AG09319 (cell line): ENCODE measurements at places on chromosomes 7 and 10.

- DNase-seq: no peak
These were observed 1.1 kb upstream of the LBX1 start for GRCh38 chr10:101230183-101230917.

- DNase-seq: no peak
These were observed 287.1 kb upstream of the CELF2 start for GRCh38 chr10:10730471-10731043.

DNA sequence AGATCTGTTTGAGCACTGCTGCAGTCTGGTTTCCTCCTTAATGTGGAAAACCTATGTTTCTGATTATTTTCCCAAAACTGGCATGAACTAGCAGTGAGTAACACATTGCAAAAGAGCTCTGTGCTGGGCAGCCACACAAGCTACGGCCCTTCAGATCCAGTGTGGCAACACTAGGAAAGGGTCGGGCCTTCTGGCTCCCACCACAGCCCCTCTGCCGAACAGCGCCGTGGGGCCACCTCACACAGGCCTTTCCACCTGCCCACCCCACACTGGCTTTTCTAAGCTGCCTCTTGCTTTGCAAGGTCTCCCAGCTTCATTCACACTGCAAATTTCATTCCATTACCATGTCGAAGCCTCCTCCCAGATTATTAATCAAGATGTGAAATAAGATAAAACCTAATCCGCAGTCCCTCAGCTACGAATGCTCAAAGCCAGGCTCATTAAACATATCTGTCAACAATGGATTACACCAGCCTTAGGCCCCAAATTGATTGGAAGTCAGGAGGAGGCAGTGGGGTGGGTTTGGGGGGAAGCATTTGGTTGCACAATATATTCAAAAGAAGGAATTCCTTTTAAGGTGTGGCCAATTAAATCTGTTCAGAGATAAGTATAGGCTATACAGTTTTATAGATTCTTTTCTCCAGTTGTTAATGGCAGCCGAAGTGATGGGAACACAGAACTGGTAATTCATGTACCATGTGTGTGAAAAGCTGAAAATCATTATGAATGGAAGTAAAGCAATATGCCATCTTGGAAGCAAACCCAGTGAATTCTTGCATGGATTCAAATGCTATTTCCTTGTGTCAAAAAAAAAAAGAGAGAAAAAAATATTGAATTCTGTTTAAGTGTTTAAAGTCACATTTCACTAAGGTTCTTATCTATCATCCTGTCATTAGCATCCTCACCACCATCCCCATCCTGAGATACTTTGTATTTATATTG lies 223.7 kb downstream of the MTERF1 start:
- peak; percentile 65 for DNase-seq

- DNase-seq: no peak
These were observed 977 bp downstream of the TMEM248 start for GRCh38 chr7:66921918-66922486.

- DNase-seq: no peak
These were observed 48.3 kb downstream of the NOD1 start for GRCh38 chr7:30430276-30430675.

DNA sequence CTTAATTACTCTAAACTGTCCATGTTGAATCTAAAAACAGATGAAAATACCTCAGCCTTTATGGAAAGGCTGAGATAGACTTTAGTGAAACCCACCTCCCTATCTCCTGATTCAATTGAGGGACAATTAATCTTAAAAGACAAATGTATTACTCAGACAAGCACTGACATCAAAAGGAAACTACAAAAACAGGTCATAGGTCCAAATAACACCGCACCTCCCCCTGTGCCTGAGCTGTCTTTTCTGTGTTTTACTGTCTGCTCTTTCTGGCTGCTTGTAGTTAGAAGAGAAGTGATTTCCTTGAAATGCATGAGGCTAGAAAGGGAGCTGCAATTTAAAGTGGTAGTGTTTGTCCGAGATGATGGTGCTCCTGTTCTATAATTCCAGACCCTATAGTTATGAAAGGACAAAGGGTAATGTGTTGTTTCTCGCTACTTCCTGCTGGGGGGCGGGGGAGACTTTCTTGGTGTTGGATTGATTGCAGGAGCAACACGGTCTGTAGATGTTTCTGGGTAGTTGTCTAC lies 16.0 kb downstream of the AKR1C8 start:
- DNase-seq: no peak

DNA sequence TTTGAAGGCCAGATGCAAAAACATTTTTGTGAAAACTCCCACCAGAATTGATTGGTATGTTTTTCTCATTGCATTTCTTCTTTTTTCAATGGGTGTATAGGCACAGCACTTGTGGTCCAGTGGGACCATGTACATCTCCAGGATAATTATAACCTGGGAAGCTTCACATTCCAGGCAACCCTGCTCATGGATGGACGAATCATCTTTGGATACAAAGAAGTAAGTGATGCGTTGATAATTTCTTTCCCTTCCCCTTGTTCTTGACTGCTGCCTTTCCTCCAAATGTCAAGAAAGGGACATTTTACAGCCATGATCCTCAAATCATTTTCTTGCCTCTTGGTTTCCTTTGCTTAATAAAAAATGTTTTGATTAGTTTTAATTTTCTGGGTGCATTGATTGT lies 331.5 kb downstream of the PLXDC2 start:
- no peak for DNase-seq

GRCh38 chr10:108388706-108389105 lies 1224.2 kb upstream of the SORCS1 start:
- DNase-seq: no peak

DNA sequence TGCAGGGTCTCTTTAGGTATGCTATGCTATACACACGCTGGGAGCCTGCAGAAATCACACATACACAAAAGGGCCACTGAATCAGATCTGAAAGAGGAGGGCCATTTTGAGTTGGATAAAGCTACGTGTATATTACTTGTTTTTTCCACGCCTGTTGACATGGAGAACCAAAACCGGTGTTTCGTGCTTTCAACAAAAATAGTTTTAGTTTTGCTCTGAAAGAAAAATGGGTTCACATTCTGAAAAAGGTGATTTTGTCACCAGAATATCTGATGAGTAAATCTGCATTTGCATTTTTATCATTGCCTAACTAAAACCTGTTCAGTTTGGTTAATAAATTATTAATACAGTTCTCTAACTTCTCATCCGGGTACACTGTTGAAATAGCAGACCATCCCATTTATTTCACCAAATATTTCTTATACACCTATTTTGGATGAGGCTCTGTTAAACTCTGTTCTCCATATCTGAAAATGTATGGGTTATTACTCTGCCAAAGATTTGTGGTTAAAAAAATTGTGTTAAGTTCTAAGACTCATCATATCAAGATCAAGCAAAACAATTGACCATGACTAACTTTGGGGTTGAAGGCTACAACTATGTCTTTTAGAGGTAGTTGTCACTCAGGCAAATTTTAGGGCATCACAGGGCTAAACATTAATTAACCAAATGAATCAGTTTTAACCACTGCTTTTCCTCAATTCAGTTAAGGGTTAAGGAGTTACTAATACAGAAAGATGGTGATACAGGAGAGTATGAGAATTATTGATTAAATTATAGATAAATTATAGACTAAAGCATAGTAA lies 101.2 kb upstream of the RPA3 start:
- DNase-seq: no peak

- peak; percentile 46 for DNase-seq
These were observed 93.9 kb downstream of the ATXN7L1 start for GRCh38 chr7:105782391-105783042.

GRCh38 chr10:5095687-5096086 lies 1.5 kb downstream of the AKR1C3 start:
- no peak for DNase-seq

DNA sequence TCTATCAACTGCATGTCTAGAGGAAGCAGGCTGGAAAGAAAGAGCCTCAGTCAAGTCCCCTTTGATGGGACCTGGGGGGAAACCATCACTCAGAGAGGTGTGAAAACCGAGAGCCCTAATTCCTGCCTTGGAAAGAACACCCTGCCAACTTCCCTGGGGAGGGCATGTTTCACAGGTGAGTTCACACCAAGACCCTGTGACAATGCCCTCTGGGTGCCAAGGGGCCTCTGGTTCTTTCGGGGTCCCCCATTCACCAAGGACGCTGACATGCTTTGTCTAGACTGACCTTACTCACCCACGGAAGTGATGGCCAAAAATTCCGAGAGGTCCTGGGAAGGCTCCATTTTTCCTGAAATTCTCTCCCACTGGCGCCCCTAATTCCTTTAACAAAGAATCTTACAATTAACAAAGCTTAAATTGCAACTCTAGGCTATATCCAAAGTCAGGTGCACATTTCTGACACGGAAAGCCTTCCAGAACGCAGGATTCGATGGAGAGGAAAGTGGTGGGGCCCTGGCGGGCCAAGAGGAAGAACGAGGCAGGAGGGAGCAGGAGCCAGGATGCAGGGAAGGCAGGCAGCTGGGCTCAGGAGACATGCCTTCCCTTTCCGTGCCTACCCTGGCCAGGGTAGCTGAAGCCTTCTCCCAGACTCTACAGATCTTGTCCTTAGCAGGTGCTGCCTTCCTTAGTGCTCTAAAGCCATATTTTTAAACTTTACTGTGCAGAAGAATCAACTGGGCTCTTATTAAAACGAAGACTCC lies 23.7 kb downstream of the VSTM4 start:
- no peak for DNase-seq

DNA sequence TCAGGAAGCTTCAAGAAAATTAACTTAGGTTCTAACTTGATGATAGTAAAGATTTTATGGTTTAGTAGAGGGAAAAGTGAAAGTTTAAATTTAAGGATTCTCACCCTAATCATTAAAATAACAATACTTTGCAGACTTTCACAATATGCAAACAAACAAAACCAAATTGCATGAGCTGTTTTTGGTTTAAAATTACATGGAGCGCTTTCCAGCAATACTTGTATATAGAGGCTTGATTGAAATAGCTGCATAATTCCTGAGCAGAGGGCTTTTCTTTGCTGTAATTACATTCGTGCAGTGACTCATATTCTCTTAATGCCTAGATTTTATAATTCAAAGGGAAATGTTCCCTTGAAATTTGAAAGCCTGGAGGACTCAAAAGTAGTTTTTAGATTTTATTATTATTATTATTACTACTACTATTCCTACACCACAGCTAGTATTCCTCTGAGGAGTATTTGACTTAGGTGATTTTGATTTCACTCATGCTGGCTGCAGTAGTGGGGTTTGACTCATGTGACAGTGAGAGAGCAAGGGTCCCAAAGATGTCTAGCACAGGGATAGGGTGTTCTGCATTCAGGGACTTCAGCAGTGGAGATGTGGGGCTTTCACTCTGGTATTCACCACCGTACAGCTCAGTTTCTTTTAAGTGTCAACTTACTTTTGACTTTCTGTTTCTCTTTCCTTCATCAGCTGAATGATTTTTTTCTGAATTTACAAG lies 138.1 kb downstream of the ADAM22 start:
- no peak for DNase-seq

- no peak for DNase-seq
These were observed 64.4 kb downstream of the BPGM start for GRCh38 chr7:134710854-134711624.

DNA sequence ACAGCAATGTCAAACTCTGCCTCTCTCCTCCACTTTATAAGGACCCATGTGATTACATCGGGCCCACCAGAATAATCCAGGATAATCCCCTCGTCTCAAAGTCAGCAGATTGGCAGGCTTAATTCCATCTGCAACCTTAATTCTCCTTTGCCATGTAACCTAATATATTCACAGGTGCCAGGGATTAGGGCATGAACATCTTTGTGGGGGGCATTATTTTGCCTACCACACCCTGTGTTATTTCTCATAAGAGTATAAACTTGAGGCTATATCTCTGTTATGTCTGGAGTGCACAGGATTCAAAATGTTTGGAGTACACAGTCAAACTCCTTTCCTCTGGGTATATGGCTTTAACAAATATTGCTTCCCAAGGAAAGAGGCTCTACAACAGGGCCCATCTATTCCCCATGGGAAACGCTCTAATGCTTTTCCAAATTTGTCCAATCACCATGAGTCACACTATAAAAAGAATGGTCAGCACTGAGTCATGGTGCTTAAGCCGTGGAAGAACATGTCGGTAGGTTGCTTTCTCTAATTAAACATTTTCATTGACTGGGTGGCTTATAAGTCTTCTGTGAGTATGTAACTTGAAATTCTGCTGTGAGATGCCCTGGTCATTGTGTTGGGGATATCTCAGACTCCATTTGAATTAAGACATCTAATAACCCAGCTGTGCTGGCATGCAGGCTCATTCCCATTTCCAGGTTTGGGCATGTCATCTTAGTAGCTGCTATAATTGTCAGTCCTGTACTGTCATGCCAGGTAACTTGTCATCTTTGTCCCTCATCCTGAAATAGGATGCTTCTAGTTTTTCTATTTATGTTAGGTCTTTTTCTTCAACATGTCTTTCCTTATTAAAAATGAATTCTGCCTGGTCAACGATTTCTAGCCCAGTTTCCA lies 11.5 kb upstream of the AKR1B10 start:
- peak; percentile 48 for DNase-seq
